ENCODE measurements at places on chromosomes 16 and 17.

DNA sequence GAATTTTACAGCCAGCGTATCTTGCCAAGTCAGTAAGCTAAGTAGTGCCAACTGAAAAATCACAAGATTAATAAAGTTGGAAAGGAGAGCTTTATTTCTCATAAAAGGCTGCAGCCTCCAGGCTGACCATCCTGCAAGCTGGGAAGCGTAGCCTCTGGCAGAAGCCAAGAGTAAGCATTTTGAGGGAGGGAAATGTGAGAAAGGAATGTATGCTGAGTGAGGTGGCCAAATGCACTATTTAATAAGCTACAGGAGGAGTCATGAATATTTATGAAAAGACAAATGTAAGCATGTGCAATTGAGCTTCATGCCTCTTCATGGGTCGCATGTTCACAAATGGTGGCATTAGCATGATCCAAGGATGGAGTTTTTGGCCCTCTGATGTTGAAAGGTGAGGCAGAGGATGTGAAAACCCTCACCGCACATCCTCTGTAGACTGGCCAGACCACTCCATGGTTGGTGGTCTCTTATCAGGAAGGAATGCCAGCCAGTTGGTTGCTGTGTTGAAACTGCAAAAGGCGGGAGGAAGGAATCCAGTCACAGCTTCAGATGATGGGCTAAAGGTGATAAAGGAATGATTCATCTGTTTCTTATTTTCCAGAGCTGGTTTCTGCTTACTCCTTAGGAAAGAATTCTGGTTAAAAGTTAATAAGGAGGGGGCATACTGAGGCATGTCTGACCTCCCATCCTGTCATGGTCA, 9.2 kb downstream of the KRT33B start:
- no peak for DNase-seq

- no peak for DNase-seq
Observed at GRCh38 chr16:73713251-73713650, 583.4 kb upstream of the PSMD7 start.

GRCh38 chr16:78129349-78129748, 29.9 kb downstream of the WWOX start:
- DNase-seq = no peak

DNA sequence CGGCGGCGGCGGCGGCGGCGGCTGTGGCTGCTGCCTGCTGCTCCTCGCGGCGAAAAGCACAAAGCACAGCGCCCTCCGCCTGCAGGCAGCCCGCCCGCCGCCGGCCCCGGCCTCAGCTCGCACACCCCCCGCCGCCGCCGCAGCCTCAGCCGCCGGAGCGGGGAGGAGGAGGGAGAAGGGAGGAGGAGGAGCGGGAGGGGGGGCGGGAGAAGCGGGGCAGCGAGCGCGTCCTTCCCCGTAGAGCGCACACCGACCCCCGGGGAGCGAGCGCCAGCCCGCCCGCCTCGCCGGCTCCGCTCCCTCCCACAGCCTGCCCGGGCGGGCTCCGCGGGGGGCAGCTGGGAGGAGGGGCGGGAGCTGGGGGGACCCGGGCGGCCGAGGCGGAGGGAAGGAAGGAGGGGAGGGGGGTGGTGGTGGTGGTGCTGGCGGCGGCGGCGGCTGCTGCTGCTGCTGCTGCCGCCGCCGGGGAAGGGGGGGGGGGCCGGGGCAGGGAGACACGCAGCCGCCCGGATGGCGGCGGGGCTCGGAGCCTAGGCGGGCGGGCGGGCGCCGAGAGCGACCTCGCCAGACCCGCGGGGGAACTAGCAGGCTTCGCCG, at the start of gene UBTF:
TSS of gene UBTF (minus strand) at position 60 of the 597 bp plus-strand sequence. CDS start 1,446 bp downstream, outside the sequence.
- DNase-seq = no peak

DNA sequence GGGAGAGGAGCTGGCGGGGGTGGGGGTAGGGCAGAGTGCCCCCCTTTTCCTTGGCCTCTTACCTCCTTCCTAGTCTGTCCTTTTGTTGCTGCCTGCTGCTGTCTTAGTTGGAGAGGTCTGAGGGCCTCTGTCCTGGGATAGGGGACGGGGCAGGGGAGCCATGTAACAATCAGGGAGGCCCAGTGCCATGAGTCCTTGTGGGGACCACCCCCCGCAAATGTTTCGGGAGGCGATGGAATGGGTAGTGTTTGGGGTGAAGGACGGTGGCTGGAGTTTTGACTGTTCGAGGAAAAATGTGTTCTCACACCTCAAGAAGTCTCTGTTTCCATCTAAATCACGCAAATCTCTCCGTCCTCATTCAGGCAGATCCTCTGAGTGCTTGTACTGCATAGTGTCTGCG, 99.0 kb downstream of the OR1D5 start:
- no peak for DNase-seq

Data from brain pericyte (primary cell).